ENCODE measurements at places on chromosomes 5 and 9.

- DNase-seq, result no peak
Observed at GRCh38 chr5:127236254-127236653, 54.3 kb upstream of the MEGF10 start.

DNA sequence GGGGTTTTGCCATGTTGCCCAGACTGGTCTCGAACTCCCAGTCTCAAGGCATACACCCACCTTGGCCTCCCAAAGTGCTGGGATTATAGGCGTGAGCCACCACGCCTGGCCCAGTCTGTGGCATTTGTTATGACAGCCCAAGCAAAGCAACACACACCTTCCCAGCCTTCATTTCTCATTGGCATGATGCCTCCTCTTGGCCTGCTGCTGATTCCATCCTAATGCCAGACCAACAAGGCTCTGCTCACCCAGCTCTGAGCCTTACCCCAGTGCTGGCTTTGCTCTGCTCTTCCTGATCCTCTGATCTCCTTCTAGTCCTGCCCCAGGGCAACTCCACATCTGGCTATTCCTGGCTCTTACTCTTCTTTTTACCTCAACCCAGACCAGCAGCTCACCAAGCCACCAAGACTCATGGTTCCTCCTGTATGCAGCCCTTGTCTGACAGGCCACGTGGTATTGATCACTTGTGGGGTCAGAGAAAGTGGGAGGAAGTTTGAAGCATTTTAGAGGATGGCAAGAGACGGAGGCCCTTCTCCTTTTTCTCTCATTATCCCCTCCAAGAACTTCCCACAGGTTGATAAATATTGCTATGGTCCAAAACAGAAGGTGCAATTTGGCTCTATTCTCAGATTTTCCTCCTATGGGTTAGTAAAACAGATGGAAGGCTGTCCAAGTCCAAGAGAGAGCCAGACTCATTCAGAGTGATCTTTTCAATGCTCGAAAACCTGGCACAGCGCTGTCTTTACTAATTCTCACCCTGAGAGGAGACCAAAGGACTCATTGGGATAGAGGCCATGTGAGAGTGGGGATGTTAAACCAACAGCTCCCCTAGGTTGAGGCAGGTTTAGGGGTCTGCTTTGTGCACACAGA is 958 bp downstream of the CD180 start:
- no peak for DNase-seq

DNA sequence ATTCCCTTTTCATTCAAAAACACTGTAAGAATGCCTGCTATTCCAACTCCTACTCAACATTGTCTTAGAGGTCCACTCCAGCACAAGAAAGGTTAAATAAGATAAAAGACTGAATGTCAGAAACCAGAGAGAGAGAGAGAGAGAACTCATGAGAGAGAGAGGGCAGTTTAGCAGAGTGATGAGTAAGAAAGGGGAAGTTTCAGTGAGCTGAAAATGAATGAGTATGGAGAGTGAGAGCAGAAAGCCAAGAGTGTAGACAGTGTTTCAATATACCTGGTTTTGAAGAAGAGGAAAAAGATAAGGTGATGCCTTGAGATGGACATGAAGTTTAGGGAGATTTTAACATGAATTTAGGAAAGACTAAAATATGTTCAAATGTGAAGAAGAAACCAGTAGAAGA is 528.0 kb upstream of the SEMA6A start:
- DNase-seq, result no peak

- DNase-seq, result peak; percentile 93
Observed at GRCh38 chr5:150409638-150410523, 2.8 kb downstream of the CD74 start.

DNA sequence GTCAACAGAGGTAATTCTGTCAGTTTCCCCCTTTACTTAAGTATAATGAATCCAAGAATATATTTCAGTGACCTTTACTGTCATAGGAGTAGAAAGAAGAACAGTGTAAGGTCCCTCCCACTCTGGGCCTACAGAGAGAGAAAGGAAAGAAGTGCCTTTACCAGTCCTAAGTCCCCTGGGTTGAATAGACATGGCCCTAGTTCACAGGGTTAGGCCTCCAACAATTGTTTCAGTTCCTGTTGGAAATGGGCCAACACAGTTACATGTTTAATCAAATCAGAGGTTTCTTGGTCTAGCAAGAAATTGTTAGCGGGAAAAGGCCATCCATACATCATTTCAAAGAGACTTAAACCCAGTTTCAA is 605.6 kb downstream of the MTRR start:
- DNase-seq, result no peak

Data from hematopoietic multipotent progenitor cell treated with erythropoietin and hydrocortisone succinate and interleukin-3 and kit ligand, for 6 days (in vitro differentiated cells).